NCI-H774 (cell line): ENCODE measurements at places on chromosomes 2 and 18.

GRCh38 chr18:48924630-48925490 is 25.9 kb downstream of the SMAD7 start:
- no peak for DNase-seq

DNA sequence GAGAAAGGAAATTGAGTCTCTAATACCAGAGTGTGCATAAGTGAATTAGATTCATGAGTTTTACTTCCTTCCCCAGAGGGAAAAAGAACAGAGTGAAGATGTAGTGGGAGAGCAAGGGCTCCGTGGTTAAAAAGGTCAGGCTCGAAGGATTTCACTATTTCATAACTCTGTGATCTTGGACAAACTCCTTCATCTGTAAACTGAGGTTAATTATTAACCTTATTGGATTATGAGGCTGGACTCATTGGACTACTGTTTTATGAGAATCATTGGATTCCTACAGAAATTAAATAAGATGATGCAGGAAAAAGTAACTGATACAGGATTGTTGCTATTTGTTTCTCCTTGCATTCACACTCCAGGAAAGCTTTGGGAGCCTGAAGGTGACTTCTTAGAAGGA is 45.0 kb downstream of the SRD5A2 start:
- no peak for DNase-seq

GRCh38 chr18:30280861-30281470 is 761.6 kb downstream of the DSC3 start:
- peak; percentile 12 for DNase-seq

DNA sequence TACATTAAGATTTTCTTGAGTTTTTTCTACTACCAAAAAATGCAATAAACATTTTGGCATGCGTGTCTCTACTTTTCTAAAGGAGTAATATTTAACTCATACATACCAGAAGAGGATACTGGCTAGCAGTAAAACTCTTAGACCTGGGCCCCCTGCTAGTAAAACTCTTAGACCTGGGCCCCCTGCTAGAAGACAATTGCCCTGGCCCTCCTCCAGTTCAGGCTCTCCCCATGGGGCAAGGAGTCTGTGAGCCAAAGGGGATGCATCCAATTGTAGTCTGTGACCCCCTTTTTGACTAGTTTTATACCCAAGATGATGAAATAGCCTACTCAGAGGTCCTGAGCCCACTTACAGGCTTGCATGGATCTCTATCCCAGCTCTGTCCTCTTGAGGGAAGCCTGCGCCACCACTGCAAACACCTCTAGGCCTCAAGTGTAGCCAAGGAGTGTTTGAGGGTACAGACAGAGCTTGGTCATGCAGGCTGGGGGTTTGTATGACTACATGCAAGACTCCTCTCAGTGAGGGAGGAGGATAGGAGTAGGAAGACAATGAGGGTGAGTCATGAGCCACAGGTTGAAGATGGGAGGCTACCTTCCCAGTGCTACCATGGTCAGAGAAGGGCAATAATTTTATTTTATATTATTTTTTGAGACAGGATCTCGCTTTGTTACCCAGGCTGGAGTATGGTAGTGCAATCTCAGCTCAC is 45.2 kb upstream of the PGAP1 start:
- no peak for DNase-seq
